Activated CD4-positive, alpha-beta T cell treated with anti-CD3 and anti-CD28 coated beads, Interleukin-2, amount 50 U/mL, for 1 hour (primary cell): ENCODE measurements at places on chromosomes 2 and 18.

DNA sequence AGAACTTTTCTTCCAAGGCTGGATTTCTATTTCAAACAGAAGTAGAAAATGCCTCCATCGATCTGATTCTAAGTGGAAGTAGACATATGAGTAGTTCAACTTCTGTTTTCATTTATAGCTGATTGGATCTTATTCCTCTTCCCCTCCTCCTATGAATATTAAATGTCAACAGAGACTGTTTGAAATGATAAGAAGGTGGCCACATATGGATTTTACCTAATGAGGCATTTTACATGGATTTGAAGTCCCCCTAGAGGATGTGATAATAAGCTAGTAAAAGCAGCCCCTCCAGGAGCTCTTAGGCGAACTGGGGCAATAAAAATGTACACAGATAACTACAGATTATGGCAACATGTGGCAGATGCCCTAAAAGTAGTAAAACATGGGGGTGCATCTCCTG is 71.0 kb downstream of the UPP2 start:
- no peak for DNase-seq

- DNase-seq, result no peak
Observed at GRCh38 chr18:30920351-30920750, 122.2 kb downstream of the DSC3 start.

- no peak for DNase-seq
Observed at GRCh38 chr18:37539236-37539635, 26.4 kb downstream of the CELF4 start.

DNA sequence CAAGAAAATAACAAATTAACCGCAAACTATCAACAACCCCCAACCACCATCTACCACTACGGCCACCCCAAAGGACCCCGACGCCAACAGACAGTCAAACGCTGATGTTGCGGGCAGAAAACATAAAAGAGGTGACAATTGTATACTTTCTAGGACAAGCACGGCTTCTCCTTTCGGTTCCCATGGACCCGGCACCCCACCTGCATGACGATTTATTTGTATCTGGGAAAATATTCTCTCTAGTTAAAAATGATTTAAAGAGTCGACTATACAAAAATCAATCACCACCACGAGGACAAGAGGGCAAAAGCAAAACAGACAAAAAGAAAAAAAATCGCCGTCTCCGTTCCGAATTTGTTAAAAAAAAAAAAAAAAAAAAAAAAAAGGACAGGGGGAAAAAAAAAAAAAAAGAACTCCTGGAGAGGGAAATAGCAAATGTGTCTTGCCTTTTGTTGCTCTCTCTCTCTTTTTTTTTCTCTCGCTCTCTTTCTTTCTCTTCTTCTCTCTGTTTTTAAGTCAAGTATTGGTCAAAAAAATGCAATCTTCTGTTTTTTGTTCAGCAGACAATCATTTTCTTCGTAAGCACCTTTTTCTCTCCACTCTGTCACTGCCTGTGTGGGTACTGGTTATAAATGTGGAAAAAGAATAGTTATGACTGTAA is 3.6 kb downstream of the SIX3 start:
- DNase-seq, result no peak

DNA sequence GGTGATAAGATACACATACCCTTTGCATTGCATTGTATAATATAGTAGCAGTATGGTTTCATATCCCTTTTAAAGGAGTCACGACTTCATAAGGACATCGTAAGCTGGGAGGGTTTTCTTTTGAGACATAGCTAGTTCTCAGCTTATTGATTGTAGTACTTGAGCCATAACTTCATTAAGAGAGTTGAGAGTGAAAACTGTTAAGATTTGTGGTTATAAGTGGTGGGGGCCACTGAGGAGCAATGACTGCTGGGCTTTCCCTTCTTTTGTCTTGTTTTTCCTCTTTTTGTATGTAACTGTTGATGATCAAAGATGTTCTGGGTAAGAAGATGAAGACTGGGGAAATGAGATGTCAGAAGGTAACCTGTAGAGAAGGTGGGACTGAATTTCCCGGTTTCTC is 11.0 kb downstream of the EIF5B start:
- DNase-seq, result no peak

DNA sequence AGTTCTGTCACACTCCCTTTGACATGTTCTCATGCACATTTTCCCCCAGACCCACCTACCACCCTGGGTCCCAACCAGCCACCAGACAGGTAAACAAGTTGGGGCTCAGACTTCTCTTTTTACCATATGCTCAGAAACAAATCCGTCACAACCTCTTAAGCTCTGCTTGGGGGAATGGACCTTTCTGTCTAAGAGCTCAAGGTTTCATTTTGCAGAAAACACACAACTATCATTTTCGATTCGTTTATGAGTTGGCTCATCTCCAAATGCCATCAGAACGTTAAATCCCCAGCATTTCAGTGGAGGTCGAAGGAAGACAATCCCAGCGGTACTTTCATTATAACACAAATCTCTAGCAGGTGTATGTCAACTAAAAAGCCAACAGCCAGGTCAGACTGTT is 30.6 kb upstream of the NCK2 start:
- no peak for DNase-seq

- DNase-seq, result peak; percentile 46
Observed at GRCh38 chr18:13279181-13280069, 60.9 kb downstream of the LDLRAD4 start.

DNA sequence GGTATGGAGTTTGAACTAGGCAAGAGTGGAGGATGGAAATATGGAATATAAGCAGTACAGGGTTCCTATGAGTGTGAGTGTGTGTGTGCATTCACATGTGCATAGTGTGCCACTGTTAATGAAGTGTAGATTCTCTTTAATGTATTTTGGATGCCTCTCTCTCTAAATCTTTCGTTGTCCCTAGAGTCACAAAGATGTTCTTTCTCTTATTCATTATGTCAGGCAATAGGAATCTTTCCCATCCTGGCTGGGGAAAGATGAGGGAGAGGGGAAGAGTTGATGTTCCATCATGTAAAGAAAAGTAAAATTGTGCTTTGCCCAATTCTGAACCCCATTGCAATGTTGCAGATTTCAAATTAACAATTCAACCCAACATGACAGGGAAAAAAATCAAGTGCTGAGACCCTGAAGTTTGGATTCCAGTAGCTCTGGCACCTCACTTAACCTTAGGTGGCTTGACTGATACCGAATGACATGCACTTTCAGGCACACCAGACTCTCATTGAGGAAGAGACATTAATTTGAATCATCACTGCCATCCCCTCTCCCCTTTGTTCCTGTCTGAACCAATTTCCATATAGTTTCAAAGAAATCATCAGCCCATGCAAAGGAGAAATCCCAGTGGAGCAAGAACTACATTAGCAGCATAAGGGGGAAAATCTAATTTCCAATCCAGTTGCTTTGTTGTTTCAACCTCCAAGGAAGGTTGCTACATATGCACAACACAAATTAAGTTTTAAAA is 28.0 kb downstream of the KLF7 start:
- DNase-seq, result no peak

DNA sequence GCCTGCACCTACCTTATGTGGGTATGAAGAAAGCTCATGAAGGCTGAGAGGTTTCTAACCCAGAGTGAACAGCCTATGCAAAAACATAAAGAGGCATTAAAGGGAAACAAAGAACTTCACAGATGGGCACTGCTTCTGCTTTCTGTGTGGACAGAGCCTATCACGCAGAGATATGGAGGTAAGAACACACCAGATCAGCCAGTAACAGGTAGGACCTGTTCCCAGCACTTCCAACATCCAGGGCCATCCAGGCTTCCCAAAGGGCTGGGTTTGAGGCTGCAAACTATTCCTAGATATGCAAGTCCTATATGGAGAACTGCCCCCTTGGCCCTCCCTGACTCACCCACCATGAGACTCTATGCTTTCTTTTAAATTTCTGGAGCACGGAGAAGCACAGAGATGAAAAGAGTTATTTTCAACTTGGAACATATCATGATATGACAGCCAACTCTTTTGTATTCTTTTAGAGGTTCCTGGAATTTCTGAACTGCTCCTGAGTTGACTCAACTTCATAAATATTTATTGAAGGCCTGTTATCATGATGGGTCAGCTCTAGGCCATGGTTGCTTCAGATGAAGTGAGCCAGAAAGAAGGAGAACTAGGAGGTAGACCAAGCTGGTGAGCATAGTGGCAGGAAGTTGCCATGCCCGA is 77.4 kb upstream of the PPP1CB start:
- DNase-seq, result no peak

DNA sequence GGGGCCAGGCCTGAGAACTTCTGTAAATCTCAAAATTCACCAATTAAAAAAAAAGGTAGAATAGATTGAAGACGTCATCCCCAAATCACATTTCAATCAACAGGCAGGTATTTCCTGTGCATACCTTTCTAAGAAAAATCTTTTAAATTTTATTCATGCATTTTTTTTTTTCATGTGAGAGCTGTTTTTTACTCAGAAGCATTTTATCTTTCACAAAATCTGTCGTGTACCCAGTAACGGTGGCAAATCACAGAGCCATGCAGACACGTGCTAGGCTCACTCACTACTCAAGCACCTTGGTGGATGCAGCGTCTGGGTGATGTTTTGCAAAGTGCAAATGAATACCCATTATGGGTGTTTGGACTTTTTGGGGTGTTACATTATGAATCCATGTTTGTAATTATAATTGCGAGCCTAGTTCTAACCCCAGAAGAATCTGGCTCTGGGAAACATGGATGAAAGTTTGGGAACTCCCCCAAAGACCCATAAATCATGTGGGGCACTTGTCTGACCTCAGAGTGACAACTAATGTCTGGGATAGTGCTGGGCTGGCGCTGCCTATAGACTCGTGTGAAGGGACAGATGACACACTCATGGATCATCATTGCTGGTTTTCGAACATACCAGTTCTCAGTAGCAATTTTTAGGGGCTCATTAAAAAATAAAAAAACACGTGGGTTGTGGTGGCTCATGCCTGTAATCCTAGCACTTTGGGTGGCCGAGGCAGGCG is 335.2 kb downstream of the LPIN1 start:
- DNase-seq, result no peak

DNA sequence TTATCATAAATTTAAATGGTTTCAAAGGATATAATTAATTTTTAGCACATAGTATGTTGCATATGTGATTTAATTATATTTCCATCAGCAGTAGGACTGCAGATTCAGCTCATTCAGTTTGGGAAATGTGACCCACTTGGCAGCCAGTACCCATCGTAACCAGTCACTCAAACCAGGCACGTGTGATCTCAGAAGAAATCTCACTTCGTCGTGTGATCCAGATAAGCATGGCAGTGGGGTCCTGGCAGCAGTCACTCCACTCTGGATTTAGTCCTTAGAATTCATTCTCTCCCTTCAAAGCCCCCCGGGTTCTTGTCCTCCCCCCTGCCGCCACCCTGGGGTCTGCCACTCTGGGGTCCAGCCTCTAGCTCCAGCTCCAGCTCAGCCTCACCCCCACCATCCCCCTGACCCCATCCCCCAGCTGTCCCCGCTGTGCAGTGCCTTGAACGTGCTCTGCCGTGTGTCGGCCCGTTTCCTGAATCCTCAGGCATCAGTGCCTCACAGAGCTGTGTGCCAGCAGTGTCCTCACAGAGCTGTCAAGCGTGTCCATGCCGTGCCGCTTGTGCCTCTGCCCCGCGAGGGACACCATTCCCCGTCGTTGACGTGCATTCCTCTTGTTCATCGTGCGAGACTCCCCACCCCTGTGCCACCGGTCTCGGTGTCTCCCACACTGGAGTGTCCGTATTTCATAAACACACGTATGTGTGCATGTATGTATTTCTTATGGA is 34.8 kb downstream of the TRAPPC12 start:
- DNase-seq, result no peak

- DNase-seq, result no peak
Observed at GRCh38 chr2:42055573-42056514, 8.0 kb downstream of the PKDCC start.

DNA sequence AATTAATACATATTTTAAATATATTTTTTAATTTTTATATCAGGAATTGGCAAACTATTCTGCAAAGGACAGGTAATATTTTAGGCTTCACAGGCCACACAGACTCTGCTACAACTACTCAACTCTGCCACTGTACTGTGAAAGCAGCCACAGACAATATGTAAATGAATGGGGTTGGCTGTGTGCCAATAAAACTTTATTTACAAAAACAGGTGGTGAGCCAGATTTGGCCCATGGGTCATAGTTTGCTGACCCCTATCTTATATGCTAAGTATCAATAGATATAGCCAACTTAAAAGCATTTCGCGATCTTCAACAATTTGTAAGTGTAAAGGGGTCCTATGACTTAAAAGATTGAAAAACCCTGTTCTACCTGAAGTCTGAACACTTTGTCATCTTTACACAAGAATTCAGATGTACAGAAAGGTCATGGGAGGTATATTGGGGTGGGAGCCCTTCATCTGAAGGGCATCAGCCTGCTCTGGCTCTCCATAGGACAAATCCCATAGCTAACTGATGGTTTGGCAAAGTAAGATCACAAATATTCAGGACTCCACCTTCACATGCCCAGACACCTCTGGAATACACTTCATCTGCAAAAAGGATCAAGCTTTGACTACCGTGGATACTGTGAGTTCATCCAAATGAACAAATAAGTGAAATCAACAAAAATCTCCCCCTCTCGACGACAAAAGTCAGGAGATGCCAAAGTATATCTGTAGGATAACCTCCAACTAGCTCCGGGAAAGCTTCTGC is 65.9 kb downstream of the C1D start:
- no peak for DNase-seq

DNA sequence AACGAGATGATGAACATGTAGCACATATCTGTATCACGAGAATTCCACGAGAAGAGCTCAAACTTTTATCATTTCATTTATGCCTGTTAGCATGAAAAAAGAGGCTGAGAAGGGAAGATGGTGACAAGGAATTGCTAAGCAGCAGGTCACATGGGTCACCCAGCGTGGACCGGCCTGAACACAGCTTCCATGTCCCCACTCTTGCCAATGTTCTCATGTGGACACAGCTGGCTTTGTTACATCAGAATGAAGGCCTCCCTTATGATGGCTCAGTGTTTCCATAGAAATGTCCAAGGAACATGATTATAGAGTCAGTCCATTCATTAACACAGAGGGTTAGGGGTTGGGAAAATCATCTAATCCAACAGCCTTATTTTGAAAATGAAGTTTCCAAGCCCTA is 215.4 kb downstream of the CMPK2 start:
- DNase-seq, result no peak

- no peak for DNase-seq
Observed at GRCh38 chr2:73910873-73911547, 15.7 kb upstream of the DGUOK start.

GRCh38 chr2:143730155-143730952 is 601.1 kb downstream of the ARHGAP15 start:
- no peak for DNase-seq

DNA sequence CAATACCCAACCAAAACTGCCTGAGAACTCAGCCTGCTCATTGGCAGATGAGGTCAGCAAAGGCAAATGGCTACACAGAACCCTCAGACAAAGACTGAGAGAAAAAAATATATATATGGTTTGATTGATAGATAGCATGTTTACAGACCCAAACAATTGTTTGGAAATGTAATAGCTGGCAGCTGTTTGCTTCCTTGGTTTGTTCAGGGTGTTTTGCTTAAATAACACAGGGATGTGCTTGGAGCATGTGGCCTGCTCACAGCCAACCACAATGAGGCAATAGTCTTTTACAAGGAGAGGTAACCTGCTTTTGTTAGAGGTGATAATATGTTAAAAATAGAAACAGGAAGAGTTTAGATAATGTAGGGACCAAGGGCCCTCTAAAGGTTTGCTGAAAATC is 84.5 kb downstream of the PDK1 start:
- no peak for DNase-seq

GRCh38 chr2:58428096-58429013 is 187.2 kb upstream of the FANCL start:
- DNase-seq, result no peak

GRCh38 chr2:169362894-169363559 is 693 bp upstream of the LRP2 start:
- no peak for DNase-seq
